ENCODE measurements at places on chromosomes 1 and 21.

- peak; percentile 33 for DNase-seq
These were observed 60.6 kb downstream of the PTPRC start for GRCh38 chr1:198699167-198700015.

DNA sequence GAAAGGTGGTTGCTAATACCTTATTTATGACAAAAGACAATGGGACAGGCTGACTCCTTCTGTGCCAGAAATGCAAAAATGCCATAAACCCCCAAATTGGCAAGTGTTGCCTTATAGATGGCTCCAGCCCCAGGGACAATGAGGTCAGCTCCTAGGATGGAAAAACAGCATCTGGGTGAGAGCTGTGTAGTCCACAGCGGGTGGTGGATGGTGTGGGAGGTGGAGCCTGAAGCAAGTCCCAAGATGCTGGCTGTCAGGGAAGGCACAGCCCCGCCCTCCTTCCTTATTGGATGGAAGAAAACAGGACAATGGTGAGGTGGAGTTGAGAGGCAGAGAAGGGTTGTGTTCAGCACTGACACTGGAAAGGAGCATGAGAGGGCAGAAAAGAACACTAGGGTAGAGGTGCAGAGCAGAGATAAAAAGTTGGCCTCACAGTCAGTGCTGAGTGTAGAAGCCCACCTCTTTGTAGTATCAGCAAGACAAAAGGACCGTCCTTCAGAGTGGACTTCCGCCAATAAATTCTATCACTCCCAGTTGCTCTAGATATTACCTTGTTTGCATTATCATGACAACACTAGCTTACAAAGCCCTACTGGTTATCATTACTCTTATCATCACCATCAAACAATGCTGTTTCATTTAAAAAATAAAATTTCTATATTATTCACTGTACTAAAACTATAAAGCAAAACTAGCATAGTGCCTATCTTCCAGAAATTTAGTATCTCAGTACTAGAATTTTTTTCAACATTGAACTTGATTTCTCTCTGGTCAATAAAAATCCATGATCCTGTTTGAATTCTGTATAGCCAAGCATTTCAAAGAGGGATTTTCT lies 3.7 kb upstream of the SDE2 start:
- DNase-seq: no peak

- no peak for DNase-seq
These were observed 48.0 kb downstream of the CAPN8 start for GRCh38 chr1:223617323-223618070.

DNA sequence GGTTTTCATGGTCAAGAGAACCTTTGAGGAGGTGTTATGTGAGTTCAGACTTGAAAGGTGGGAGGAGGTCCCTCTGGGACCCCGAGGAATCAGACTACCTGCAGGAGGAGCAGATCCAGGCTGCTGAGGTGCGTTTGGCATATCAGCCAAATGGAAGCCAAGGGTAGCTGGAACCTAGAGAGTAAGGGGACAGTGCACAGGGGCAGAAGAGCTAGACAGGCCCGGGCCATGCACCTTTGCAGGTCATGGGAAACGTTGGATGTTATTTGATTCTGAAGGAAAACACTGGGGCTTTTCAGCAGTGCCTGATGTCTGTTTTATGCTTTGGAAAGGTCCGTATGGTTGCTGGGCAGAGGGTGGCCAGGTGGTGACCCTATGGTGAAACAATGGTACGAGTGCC lies 169.2 kb downstream of the PGBD5 start:
- no peak for DNase-seq

DNA sequence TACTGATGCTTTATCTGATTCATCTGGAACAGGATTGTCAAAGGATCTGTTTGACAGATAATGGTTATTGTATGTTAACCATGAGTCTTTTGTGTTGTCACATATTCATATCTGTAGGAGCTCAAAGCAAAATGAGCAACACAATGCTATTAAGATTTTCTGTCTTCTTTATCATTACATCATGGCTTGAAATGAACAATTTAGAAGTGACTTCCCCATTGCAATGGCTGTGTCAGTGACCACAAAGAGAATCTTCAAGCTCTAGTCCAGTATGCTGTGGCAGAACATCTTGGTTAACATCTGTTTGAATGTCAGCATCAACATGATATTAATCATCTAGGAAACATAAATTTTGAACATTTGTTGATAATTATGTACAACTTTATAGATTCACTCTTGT lies 1148.5 kb downstream of the PLA2G4A start:
- DNase-seq: no peak

GRCh38 chr1:214363386-214363785 lies 82.4 kb downstream of the SMYD2 start:
- DNase-seq: no peak

DNA sequence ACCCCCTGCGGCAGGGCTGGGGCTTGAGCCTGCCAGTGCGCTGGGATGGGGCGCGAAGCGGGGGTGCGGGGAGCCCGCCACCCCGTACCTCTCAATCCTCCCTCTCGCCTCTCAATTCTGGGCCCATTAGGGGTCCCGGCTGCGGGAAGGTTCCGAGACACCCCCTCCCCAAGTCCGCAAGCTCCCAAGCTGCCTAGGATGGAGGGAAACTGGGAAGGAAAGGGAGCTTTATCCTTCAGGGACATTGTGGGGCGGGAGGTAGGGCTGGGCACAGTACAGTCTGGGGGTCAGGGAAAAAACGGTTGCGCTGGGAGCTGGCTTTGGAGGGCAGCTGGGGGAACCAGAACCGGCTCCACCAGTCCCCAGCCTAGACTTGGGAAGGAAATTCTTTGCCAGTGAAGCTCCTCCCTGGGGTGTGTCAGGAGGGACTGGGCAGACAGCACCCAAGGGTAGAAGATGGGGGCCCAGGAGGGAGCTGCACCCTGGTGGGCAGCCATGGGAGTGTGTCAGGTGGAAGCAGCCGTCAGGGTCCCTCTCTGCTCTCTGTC lies 904 bp downstream of the GJB3 start:
- DNase-seq: no peak

DNA sequence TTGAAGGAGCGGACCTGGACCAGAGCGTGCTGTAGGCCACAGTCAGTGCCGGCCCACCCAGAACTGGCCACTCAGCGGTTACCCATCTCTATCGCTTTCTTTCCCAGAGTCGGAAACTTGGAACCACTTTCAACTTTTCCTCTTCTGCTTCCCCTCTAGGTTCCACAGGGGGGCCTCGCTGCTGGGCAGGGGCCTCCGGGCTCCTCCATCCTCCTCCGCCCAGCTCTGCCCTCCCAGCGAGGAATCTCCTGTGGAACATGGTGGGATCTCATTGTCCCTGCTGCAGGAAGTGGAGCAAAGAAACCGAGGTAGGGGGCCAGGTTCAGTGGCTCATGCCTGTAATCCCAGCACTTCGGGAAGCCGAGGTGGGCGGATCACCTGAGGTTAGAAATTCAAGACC lies 139.2 kb downstream of the ETS2 start:
- no peak for DNase-seq

GRCh38 chr21:26842974-26843932 lies 2.0 kb downstream of the ADAMTS1 start:
- DNase-seq: peak; percentile 70

- no peak for DNase-seq
These were observed 36.0 kb upstream of the HAO2 start for GRCh38 chr1:119332622-119333021.

DNA sequence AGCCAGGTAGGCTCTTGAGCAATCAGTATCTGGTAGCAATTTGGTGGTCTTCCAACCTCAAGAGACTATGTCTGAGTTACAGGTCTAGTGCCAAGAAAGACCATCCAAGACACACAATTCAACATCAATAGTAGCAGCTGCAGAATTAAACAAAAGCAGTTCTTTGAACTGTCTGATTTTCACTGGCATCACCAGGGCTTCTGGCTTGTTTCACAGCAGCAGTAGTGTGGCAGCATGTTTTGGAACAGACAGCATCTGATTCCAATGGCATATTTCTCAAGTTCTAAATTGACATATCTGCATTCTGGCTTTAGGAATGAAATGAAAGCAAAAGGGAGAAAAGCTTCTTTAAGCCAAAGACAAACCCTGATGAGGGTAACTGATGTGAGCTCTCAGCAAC lies 334.7 kb upstream of the PRMT6 start:
- DNase-seq: no peak

- DNase-seq: no peak
These were observed 21.4 kb downstream of the SFPQ start for GRCh38 chr1:35171579-35171978.

- DNase-seq: no peak
These were observed 486.5 kb downstream of the SIPA1L2 start for GRCh38 chr1:232143315-232143886.

DNA sequence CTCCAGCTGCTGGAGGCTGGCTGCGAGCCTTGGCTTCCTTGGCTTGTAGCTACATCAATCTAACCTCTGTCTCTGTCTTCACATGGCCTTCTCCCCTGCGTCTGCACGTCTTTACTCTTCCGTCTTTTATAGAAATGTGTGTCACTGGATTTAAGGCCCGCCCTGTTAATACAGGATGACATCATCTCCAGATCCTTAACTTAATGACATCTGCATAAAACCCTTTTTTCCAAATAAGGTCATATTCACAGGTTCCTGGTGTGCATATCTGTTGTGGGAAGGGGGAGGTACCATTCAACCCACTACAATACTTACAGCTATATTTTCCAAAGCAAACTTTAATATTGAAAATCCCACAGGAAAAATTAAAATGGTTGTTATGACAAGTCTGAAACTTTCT lies 165.3 kb upstream of the FOXD3 start:
- DNase-seq: no peak

DNA sequence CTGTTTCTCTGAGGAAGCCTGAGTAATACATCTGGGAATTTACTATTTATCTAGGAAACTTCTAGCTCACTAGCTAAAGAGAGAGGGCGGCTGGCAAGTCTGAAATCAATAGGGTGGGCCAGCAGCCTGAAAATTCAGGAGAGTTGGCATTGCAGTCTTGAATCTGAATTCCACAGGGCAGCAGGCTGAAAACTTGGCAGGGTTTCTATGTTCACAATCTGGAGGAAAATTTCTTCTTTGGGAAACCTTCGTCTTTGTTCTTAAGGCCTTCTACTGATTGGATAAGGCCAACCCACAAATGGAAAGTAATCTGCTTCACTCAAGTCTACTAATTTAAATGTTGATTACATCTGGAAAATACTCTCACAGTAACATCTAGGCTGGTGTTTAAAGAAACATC lies 101.0 kb upstream of the COG2 start:
- no peak for DNase-seq

DNA sequence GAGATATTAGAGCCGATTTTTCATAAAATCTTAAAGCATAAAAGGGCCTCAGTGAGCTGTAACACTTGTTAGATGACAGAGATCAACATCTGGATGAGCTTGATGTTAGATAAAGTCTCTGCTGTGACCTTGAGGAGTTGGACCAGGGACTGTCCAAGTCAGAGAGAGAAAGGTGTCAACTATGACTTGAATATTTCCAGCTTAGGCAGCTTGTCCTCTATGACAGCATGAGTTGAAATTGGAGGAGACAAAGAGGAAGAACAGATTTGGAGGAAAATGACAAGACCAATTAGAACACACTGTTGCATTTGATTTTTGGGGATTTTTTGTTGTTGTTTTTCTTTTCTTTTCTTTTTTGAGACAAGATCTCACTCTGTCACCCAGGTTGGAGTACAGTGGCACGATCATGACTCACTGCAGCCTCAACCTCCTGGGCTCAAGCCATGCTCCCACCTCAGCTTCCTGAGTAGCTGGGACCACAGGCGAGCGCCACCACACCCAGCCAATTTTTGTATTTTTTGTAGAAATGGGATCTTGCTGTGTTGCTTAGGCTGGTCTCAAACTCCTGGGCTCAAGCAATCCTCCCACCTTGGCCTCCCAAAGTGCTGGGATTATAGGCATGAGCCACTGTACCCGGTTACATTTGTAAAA lies 35.3 kb upstream of the CLIC4 start:
- no peak for DNase-seq

DNA sequence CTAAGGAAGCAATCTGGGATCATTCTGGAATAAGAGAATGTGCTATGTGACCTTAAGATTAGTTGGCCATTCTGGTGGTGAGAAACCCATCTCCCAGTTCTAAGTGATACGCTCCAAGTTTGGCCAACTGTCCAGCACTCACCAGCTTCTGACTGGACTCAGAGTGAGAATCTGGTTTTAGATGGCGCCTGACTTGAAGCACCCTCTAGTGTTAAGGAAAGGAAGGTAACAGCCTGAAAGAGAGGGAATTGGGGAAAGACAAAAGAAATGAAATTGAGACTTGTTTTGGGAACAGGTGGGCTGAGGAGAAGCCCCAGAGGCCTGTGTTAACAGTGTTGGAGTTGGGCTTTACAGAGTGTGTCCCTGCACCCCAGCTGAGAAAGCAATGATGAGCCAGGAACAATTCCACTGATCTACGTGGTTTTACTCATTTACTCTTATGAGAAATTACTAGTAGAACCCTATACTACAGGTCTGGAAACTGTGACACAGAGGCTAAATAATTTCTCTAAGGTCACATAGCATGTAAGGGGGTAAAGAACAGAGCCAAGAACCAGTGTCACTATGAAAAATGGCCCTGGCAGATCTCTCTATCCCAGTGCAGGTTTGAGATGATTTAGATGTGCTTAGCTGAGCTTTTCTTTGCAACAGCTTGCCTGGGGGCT lies 9.3 kb upstream of the FCAMR start:
- no peak for DNase-seq

- no peak for DNase-seq
These were observed 48.2 kb downstream of the SLX9 start for GRCh38 chr21:44987886-44988606.

DNA sequence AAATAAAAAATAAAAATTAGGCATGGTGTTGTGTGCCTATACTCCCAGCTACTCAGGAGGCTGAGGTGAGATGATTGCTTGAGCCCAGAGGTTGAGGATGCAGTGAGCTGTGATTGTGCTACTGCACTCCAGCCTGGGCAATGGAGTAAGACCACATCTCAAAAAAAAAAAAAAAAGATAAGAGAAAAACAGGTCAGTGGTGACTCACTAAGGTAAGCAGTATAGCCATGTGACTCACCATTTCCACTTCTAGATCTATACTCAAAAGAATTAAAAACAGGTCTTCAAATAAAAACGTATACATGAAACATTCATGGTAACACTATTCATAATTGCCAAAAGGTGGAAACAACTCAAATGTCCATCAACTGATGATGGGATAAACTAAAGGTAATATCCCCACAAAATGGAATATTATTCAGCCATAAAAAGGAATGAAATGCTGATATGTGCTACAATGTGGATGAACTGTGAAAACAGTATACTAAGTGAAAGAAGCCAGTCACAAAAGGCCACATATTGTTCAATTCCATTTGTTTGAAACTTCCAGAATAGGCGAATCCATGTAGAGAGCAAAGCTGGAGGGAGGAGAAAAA lies 75.1 kb downstream of the ZNF281 start:
- no peak for DNase-seq

DNA sequence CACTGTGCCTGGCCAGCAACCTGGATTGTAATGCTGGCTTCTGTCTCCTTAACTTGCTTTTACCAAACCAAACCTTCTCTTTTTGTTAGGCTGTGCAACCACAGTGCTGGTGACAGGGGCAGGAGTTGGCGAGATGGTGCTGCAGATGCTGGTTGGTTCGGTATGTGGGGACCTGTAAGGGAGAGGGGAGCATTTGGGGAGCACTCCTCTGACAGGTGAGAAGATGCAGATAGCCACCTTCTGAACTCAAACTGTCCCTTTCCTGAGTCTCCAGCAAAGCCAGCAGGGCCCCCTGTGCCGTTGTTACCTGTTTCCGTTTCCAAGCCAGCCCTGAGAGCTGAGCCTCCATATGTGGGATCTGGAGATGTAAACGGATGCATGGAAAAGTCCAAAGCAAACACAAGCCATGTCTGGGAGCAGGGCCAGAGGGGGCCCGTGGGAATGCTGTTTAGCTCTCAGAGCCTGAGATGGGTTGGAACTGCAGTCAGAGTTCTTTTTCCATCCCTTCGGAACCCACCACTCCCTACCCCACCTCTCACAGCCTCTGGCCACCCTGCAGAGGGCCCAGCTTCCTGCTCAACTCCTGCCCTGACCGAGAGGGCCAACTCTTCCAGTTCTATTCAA lies 34.0 kb downstream of the ELK4 start:
- DNase-seq: no peak

Data from nucleus accumbens (tissue), 56 donors.